ENCODE measurements at places on chromosomes 7 and 10. TPM values are rescaled to one million over a fixed set of nuclear protein-coding genes. Genes with fewer than 3 reads are reported as not detected.

DNA sequence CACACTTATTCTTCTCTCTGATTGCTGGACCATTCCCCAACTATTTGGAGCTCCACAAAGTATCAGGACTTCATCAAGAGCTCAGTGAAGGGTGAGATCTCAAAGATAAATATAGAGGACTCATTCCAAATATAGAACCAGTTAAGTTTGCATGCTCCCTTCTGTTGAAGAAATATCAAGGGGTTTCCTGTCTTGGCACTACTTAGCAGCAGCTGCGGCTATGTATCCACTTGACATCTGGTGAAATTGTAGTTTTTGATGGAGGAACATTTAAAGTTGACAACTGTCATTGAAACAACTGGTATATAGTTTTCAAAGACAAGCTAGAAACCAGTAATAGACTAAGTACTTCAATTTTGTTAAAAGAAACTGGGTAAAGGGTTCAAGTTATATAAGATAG, 1.0 kb upstream of the SPAG6 start:
- no peak for DNase-seq

DNA sequence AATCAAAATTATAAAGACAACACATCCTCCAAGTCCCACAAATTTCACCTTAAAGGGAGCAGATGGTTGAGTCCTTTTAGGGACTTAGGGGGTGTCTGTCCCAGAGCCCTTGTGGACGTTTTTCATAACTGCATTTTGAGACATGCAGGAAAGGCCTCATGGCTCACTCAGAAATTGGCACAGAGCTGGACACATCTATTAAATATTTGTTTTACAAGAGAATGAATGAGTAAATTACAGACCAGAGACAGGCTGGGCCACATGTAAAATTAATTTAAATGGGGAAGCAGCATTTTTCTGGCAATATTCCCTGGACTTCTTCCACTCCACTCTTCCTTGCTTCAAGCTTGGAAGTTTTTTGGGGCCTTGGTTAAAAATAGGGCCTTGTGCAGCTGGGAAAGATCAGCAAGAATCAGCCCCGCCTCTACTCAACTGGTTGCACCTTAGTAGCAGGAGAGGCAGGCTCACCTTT, 20.0 kb downstream of the LAMB1 start:
- no peak for DNase-seq

- DNase-seq = no peak
Measured at GRCh38 chr10:11403116-11403515, 208.3 kb downstream of the USP6NL start.

DNA sequence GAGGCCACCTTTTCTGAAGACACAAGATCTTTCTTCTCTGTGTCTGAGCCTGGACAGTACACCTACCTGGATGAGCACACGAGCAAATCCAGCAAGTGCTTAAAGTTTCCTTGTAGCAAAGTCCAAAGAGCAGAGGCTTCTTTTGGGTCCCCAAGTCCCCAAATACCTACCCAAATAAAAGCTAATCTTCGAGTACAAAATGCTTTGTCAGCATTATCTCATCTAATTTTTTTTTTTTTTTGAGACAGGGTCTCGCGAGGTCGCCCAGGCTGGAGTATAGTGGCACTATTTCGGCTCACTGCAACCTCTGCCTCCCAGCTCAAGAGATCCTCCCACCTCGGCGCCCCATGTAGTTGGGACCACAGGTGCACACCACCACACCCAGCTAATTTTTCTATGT, 24.6 kb downstream of the MYOF start:
- DNase-seq = no peak

- DNase-seq = no peak
Measured at GRCh38 chr7:131111081-131111576, 216.5 kb upstream of the MKLN1 start.

DNA sequence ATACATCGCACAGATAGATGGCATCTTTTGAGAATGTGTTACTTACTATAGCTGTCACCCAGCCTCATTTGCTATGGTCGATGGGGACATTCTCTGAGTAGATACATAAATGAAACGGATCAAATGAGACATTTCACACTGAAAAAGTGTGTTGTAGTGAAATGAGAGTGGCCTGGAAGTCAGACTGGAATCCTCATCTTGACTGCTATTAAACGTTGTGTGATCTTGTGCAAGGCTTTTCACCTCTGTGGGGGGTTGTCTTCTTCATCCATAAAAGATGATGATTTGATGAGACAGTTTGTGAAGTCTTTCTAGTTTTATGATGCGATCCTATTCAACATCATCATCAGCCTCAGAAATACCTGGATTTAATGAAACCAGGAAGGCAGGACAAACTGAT, 155.4 kb upstream of the MYO3A start:
- DNase-seq = no peak

GRCh38 chr10:29189256-29189655, 99.6 kb upstream of the LYZL1 start:
- no peak for DNase-seq

- DNase-seq = no peak
Measured at GRCh38 chr10:116915340-116915739, 66.0 kb downstream of the ENO4 start.

GRCh38 chr10:3476186-3476585, 303.6 kb upstream of the PITRM1 start:
- no peak for DNase-seq

- DNase-seq = no peak
Measured at GRCh38 chr10:3208481-3209406, 36.2 kb upstream of the PITRM1 start.

DNA sequence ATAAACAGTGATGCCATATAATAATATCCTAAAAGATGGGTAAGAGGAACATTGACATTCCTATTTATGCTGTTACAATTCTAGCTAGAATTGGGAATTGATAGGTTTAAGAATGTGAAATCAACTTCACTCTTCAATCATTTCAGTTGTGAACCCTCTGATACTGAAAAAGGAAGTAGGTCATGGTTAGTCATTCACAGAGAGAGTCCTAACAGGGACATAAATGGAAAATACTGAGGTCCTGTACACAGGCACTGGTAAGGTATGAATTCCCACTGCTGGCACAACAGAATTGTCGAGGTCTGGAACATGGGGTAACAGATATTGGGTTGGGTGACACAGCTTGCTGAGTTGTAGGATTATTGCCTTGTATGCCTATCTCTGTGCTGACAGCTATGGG, 289.4 kb upstream of the LRRN3 start:
- DNase-seq = no peak

DNA sequence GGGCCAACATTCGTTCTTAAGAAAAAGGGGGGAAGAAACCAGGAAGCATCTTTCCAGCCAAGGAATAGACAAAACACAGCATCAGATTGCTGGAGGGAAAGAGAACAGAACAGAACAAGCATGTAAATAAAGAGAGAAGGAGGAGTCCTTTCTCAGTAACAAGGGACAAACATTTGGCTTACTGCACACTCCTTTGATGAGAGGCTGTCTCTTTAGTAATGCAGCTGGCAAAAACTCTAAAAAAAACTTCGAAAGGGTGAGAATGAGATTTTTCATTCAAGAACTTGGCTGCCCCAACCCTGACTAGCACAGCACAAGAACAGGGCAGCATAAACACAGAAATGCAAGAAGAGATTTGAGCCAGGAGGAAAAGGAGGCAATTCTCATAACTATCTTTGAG, 38.9 kb upstream of the IL6 start:
- DNase-seq = no peak

- no peak for DNase-seq
Measured at GRCh38 chr7:90551036-90551435, 45.1 kb upstream of the CDK14 start.

- DNase-seq = no peak
Measured at GRCh38 chr10:29926693-29927048, 132.7 kb downstream of the JCAD start.

GRCh38 chr10:76352300-76352699, 920.9 kb downstream of the LRMDA start:
- no peak for DNase-seq

DNA sequence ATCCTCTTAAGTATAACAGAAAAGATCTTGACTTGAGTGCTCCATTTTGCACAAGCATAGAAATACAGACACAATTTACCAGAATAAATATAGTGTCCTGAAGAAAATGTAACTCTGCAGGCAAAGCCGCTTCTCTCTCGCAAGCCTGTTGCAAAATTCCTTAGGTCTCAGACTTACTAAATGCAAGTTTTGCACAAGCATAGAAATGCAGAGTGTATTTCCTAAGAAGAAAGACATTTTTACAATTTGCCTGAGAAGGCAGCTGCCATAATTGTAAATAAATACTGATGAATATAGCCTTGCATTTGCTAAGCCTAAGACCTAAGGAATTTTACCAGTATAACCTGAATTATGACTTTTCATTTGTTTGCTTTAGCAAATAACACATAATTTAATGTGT, 67.1 kb downstream of the AGMO start:
- DNase-seq = no peak

Gene THSD7A
- total RNA-seq = 19.2 TPM

Gene LRRC17
- total RNA-seq = 3.5 TPM

Gene SEC23IP
- 42.7 TPM for total RNA-seq

Gene MAP3K8
- total RNA-seq = 8.3 TPM
